NCI-H146 (cell line): ENCODE measurements at places on chromosomes 1 and 21.
A peak's percentile ranks its signal among the peaks of the same experiment; 100 is the strongest.

GRCh38 chr1:193524616-193525015 lies 338.2 kb upstream of the B3GALT2 start:
- no peak for DNase-seq

DNA sequence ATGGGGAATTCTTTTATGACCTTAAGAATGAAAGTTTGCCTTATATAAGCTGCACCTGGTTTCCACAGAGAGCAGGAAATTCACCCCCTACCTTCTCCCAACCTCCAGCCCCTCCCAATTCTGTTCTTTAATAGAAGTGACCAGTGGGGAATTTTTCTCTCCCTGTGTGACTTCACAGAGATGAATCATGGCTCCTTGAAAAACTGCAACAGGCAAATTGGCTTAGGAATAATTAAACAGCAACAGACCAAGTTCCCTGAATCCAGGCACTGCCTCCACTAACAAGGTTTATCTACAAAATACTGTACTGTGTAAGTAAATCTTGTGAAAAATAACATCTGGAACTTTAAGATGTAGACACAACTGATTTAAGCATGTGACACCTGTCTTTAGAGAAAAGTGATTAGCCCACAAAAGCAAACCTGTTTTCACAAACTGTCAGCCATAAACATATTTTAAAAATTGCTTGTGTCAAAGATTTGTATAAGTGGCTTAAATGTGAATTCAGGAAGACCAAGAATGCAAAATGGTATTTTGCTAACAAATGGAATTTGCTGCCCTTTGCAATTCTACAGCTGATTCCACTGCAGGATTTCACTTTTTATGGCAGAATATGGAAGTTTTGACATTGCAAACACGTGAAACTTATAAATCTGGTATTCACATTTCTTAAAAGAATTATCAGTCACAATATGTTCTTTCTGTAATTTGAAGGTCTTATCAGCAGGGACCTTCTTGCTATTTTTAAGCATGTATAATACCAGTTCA lies 54.0 kb downstream of the ALG14 start:
- DNase-seq, result no peak

DNA sequence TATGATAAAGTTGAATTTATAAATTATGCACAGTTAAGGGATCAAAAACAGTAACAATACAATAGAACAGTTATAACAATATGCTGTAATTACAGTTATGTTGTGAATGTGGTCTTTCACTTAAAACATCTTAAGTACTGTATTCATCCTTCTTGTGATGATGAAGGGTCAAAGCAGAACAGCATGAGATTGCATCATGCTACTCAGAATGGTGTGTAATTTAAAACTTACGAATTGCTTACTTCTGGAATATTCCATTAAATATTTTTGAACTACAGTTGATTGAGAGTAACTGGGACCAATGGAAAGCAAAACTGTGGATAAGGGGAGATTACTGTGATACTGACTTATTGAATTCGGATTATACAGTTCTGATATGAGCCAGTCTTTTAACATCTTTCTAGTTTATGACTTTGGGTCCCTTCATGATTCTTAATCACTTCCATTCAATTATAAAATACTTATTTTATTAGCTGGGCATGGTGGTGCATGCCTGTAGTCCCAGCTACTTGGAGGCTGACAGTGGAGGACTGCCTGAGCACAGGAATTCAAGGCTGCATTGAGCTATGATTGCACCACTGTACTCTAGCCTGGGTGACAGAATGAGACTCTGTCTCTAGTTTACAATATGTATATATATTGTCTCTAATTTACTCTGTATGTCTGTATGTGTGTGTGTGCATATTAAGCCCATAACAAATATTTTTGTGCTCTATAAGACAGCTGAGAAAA lies 43.2 kb downstream of the ATP1B1 start:
- no peak for DNase-seq

DNA sequence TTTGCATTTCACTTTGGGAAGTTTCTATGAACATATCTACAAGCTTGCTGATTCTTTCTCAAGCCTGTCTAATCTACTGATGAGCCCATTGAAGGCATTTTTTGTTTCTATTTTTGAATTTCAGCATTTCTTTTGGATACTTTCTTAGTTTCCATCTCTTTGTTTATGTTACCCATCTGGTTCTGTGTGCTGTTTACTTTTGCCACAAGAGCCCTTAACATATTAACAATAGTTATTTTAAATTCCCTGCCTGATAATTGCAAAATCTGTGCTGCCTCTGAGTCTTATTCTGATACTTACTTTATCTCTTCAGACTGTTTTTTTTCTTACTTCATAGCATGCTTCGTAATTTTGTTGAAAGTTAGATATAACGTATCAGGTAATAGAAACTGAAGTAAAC lies 75.8 kb upstream of the ZRANB2 start:
- no peak for DNase-seq

DNA sequence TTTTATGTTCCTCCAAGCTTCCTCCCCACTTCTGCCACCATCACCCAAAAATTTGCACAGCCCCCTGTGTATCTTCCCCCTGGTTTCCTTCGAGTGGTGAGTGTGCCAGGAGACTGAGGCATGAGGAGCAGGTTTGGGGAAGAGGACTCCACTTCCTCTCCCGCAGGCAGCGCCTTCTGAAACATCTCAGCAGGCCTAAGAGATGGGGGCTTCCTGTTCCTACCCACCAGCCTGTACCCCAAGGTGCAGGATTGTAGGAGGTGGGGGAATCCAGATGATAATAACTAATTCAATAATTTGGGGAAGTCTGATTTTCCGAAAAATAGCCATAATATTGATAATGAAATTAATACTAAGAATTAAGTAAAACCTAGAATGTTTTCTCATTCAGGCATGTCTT lies 62.4 kb downstream of the RHBG start:
- no peak for DNase-seq

GRCh38 chr1:7516341-7516740 lies 254.8 kb upstream of the VAMP3 start:
- DNase-seq, result peak; percentile 3

DNA sequence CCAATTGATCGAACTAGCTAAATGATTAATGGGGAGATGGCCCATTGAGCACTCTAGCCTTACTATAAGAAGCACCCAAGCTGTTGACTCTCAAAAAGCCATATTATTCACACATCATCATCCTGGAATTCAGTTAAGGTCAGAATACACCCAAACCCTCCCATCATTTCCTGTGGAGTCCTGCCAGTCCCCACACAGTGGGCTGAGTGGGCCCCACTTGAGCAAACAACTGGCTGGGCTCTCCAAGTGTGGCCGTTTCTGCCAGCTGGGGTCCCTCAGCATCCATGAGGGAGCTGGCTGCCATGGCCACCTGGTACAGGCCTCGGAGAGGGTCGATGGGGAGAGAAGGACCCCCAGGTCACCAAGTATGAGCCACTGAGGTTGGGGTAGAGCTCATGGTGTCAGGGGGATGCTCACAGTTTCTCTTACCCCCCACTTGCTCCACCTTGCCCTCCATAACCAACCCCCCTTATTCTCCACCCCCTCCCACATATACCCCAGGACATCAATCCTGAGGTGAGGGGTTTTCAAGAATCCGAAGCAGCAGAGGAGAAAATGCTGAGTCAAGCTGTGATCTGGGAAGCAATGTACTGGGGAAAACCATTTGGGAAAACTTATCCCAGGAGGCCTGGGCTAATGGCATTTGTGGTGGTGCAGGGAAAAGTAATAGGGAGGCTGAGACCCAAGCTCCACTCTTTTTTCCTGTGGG lies 60.3 kb downstream of the UBE2T start:
- no peak for DNase-seq

GRCh38 chr1:24386241-24386640 lies 27.3 kb downstream of the STPG1 start:
- DNase-seq, result no peak

GRCh38 chr1:109910963-109911798 lies 532 bp downstream of the CSF1 start:
- peak; percentile 24 for DNase-seq

GRCh38 chr21:42631142-42631541 lies 22.3 kb upstream of the PDE9A start:
- DNase-seq, result no peak

GRCh38 chr1:155117610-155118009 lies 10.1 kb upstream of the EFNA1 start:
- peak; percentile 78 for DNase-seq

- no peak for DNase-seq
These were observed 15.1 kb downstream of the POU3F1 start for GRCh38 chr1:38031513-38031866.

DNA sequence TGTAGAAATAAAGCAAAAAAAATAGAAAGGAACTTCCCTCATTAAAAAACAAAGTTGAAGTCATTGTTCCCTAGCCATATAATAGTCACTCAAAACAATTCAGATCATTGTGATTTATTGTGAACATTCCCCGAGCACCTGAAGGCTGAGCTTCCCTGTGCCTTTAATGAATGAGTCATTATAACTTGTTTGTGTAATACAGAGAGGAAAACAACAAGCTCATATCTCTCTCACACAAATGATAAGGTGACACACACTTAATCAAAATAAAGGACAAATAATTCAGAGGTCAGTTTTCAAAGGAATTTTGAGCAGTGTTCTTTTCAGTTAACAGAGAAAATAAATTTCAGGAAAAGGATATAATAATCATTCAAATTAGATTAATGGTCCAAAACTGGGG lies 326.2 kb downstream of the DUSP10 start:
- DNase-seq, result no peak

- DNase-seq, result peak; percentile 61
These were observed at the start of gene AMIGO1 for GRCh38 chr1:109509176-109510134. TSS of gene AMIGO1 (minus strand) at chr1:109509727. CDS start at chr1:109508912, 815 bp downstream.

GRCh38 chr1:162422662-162423375 lies 10.9 kb upstream of the SH2D1B start:
- no peak for DNase-seq

DNA sequence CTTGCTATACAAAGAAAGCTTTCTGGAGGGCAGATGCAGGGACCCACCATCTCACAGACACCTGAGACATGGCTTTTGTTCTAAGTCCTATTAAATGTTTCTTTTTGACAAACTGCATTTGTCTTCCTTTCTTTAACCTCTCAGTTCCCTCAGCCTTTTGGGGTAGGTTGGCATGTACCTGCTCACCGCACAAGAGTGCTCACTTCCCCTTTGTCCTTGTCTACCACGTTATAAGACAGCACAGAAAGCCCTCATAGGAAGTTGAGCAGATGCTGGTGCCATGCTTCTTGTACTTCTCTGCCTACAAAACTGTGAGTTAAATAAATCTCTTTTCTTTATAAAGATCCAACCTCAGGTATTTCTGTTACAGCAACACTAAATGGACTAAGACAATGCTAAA lies 31.9 kb upstream of the RGS21 start:
- no peak for DNase-seq

DNA sequence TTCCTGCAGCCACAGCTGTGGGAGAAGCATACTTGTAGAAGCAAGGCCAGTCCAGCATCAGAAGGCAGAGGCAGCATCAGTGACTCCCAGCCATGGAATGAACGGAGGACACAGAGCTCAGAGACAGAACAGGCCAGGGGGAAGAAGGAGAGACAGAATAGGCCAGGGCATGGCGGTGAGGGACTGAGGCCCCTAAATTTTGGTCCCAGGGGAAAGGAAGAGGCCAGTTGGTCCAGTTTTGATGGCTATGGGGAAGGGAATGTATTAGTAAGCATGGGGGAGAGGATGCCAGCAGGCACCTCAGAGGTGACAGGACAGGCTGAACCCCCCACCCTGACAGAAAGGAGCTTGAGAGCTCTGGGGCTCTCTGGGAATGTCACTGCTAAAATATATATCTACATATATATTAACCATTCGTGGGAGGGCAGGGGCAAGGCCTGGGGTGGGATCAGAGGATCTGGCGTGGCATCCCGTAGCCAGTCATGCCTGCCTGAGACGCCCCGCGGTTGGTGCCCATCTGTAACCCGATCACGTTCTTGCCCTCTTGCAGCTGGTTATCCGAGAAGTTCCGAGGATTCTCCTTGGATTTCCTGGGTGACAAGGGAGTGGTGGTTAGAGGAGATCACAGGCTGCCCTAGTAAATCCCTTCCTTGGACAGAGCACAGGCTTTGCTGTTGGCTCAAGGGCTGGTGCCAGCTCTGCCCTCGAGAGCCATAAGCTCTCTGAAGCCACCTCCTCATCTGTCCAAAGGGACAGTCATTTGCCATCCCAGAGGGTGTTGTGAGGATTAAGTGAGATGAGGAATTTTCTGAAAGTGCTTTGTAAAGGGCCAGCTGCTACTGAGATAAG lies 6.7 kb downstream of the TAGLN2 start:
- DNase-seq, result no peak

GRCh38 chr1:108742253-108742652 lies 4.2 kb upstream of the STXBP3 start:
- no peak for DNase-seq

DNA sequence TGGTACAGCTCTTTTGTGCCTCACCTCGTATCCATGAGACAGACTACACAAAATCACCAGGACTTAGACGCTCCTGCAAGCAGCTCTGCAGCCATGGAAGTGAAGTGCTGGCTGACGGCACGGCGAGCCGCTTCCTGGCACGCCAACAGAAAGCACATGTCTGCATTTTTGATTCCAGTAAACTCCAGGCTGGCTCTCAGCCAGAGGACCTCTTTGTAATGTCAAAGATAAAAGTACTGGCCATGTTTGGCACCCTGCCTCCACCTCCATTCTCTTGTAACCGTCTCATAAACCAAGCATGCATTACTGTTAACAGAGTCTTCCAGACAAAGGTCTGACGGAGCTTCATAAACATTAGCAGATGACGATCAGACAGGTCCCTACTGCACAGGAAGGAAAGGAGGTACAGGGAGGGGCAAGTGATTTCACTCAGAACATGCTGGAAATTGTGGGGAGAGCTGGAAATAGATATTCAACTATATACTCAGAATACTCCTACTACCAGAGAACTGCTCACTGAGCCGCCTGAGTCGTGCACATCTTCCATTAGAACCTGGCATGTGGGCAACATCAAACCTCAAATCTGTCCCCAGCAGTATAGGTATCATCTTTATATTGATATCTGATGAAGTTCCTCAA lies 632.0 kb downstream of the SMYD3 start:
- no peak for DNase-seq

GRCh38 chr21:46111857-46112724 lies 14.2 kb downstream of the COL6A2 start:
- no peak for DNase-seq

GRCh38 chr21:43343095-43343991 lies 83.6 kb downstream of the SIK1 start:
- DNase-seq, result peak; percentile 91

GRCh38 chr1:162406811-162407210 lies 5.1 kb downstream of the SH2D1B start:
- DNase-seq, result no peak

DNA sequence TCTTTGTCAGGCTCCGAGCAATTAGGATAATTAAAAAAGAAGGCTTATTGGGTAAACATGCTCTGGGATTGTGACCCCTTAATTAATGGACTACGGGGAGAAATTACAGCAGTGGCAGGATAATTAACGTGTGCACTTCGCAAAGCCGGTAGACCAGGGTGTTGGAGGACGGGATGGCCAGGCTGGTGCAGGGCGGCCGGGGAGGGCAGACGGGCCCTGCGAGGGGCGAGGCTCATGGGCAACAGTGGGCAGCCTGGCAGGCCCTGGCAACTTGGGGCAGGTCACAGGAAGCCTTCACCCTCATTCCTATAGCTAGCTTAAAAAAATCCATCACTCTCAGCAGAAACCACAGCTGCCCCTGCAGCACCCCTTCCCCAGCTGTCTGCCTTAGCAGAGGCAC lies 186.2 kb upstream of the ARHGEF16 start:
- DNase-seq, result no peak
